ENCODE measurements at places on chromosomes 7 and 10.

GRCh38 chr7:150441524-150441923 lies 8.9 kb upstream of the GIMAP8 start:
- no peak for DNase-seq

- no peak for DNase-seq
Observed at GRCh38 chr10:30637881-30638467, 8.4 kb upstream of the LYZL2 start.

GRCh38 chr10:21503542-21503941 lies 21.9 kb downstream of the SKIDA1 start:
- no peak for DNase-seq

DNA sequence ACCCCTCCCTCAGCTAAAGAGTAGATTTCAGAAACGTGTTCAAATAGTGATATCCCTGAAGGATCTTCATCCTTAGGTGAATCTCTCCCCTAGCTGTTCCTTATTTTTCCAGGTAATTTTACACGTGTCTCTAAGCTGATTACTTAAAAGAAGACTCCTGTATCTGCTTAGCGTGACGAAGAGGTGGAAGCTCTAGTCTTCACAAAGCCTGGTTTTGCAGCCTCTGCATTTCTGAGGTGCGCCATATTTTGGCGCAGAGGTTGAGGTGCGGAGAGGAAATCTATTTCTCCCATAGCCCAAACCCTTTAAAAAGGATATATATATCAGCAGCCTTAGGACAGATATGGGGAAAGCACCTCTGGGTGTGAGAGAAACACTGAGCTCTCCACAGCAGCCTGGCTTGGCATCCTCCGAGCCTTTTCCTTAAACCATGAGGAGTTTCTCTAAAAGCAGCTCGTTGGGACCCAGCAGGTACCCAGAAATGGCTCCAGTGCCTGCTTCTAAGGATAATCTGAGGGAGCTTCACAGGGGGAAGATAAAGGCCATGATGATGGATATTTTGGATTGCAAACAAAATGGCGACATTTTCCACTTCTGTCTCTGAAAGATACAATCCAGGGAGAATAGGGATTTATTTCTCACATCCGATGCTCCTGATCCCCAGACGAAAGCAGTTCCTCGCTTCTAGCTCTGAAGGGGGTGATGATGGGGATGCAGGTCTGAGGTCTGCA lies 3.0 kb upstream of the HOXA2 start:
- DNase-seq = no peak

DNA sequence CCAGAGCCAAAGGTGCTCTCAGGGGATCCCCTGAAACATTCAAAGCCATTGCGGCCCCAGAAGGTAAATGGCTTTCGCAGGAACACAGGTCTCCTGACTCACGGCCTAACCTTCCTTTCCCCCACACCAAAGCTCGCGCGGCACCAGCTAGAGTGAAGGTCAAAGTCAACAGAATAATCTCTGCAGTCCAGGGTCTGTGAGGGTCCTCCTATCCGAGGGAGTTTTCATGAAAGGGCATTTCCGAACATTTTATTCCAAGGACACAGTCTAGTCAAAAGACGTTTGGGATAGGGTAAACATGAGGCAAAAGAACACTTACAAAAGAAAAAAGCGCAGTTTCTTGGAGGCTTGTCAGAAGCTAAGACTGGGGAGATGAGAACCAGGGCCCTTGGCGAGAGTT lies 559 bp upstream of the STEAP2 start:
- DNase-seq = peak; percentile 42

GRCh38 chr7:516606-517456 lies 2.8 kb downstream of the PDGFA start:
- DNase-seq = no peak

GRCh38 chr7:127946847-127947246 lies 84.4 kb downstream of the LRRC4 start:
- DNase-seq = no peak

- no peak for DNase-seq
Observed at GRCh38 chr10:69846293-69846921, 44.7 kb downstream of the COL13A1 start.

GRCh38 chr7:47394751-47395252 lies 187.1 kb downstream of the TNS3 start:
- no peak for DNase-seq

- no peak for DNase-seq
Observed at GRCh38 chr10:74835963-74836362, 9.6 kb downstream of the KAT6B start.

- DNase-seq = no peak
Observed at GRCh38 chr7:105837765-105838626, 38.4 kb downstream of the ATXN7L1 start.

- DNase-seq = no peak
Observed at GRCh38 chr7:43700646-43701499, 28.4 kb downstream of the COA1 start.

DNA sequence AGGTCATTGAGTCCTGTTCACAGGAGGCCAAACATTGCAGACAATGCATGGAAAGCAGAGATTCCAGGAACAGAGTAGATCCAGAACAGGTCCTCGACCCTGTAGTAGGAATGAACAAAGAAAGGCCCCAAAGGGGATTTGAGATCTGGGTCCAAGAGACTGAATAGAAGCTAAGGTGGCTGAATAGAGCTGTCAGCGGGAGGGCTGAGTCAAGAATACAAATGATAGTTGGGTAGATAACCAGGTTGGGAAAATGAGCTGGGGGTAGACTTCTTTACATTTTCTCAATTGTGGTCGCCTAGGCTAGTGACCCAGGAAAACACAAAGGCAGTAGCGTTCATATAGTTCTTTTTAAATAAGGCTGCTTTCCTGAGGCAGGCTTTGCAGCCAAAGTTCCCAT lies 103.4 kb upstream of the ELMO1 start:
- DNase-seq = no peak

DNA sequence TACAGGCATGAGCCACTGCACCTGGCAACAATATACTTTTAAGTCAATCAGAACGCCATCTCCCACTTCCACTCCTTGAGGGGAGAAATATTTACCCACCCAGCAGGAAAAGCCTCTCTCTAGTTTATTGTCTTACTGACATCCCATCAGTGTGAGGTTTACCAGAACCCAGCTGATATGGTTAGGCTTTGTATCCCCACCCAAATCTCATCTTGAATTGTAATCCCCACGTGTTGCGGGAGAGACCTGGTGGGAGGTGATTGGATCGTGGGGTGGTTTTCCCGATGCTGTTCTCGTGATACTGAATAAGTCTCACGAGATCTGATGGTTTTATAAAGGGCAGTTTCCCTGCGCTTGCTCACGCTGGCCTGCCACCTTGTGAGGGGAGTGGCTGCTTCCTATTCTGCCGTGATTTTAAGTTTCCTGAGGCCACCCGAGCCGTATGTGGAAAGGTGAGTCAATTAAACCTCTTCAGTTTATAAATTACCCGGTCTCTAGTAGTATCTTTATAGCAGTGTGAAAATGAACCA lies 37.5 kb upstream of the TPK1 start:
- DNase-seq = no peak

- DNase-seq = no peak
Observed at GRCh38 chr7:66283003-66283920, 78.1 kb downstream of the TPST1 start.

GRCh38 chr7:53675835-53676234 lies 640.4 kb downstream of the POM121L12 start:
- DNase-seq = no peak

DNA sequence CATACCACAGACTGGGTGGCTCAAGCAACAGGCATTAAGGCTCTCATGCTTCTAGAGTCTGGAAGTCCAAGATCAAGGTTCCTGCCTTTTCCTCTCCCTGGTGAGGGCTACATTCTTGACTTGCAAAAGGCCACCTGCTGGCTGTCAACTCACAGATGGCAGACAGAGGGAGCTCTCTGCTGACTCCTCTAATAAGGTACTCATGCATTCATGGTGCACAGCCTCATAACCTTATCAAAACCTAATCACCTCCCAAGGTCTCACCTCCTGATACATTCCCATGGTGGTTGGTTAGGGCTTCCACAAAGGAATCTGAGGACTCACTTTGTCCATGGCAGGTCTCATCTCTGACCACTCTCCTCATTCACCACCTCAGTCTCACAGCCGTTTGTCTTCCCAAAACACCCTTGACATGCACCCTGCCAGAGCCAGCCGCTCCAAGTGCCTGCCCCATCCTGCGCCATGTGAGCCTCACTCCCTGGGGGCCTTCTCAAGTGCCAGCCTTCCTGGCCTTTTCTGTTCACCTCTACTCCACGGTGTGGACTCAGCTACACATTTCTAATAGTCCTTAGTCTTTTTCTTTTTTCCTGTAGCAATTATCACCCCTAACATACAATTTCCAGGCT lies 400.3 kb upstream of the ADARB2 start:
- no peak for DNase-seq

GRCh38 chr7:12751764-12752163 lies 64.3 kb downstream of the ARL4A start:
- no peak for DNase-seq

GRCh38 chr10:11823122-11823988 lies at the start of gene PROSER2:
Gene PROSER2 (plus strand): TSS chr10:11823356. CDS start chr10:11852078, 28,722 bp downstream.
- DNase-seq = peak; percentile 23

GRCh38 chr7:98305951-98306535 lies 24.6 kb downstream of the BRI3 start:
- no peak for DNase-seq

- DNase-seq = no peak
Observed at GRCh38 chr10:110667620-110668343, 23.6 kb downstream of the RBM20 start.

DNA sequence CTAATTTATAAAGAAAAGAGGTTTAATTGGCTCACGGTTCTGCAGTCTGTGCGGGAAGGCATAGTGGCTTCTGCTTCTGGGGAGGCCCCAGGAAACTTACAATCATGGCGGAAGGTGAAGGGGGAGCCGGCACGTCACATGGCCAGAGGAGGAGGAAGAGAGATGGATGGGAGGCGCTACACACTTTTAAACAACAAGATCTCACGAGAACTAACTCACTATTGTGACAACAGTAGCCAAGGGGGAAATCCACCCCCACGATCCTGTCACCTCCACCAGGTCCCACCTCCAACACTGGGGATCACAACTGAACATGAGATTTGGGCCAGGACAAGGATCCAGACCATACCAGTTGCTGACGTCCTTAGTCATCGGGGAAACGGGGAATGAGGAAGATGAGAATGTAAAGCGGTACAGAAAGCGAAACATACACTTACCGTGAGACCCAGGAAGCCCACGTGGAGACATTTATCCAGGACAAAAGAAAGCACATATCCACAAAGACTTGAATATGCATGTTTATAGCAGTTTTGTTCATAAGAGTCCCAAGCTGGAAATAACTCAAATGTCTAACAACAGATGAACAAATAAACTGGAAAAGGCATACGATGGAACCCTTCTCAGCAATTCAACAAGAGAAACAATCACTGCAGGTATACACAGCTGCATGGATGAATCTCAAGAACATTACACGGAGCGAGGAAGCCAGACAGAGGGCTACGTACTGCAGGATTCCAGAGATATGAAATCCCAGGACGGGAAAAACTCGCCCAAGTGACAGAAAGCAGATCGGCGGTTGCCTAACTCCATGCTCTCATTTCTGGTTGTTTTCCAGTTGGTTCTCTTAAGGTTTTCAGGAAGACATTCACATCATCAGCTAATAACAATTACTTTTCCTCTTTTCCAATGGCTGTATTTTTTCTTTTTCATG lies 26.2 kb upstream of the INPP5A start:
- no peak for DNase-seq

GRCh38 chr10:68046642-68047041 lies 28.4 kb downstream of the HERC4 start:
- no peak for DNase-seq

DNA sequence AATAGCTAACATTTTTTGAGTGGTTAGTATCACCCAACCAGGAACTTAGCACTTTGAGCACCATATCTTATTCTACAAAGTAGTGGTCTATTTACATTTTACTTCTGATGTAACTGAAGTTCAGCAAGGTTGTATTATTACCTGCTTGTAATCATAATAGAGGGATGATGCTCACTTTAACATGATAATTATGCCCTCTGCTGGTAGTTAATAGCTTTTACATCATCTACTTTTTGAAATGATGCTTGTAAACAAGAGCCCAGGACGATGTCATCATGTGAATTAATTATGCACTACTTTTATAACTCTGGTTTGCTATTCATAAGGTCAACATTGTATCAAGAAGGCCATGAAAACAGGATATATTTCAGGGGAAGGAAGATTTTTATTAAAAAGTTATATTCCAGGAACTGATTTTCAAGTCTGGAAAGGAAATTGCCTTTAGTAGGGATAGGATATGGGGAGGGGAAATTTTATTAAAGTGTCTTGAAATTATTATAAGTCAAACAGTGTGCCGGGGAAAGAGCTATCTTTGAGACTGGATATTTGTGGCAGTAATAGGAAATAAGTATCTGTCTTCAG lies 80.3 kb upstream of the SCIN start:
- peak; percentile 16 for DNase-seq

- no peak for DNase-seq
Observed at GRCh38 chr7:158945519-158945918, 89.2 kb downstream of the DYNC2I1 start.

DNA sequence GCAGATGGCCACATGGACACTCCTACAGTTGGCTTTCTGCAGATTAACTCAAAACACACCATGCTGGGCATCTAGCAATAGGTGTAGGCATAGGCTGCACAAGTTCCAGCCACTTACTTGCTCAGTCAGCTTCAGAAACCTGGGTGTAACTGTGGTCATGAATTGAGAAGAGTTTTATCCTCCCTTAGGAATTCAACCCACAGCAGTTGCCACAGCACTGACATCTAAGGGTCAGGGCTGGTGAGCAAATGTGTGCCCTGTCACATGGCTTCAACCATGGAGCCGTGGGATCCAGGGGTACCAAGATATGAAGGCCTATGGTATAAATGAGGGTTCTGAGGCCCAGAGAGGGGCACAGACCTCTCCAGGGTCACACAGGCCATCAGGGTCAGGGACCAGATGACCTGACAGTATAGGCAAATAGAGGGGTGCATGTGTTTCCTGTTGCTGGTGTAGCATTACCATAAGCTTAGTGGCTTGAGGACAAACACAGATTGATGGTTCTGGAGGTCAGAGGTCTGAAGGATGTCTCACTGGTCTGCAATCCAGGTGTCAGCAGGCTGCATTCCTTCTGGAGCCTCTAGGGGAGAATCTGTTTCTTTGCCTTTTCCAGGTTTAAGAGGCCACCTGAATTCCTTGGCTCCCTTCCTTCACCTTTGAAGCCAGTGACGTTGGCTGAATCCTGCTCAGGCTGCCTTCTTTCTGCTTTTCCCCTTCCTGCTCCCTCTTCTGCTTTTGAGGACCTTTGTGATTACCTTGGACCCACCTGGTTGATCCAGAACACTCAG lies 24.1 kb downstream of the MINDY4 start:
- DNase-seq = no peak

- DNase-seq = no peak
Observed at GRCh38 chr10:126263006-126263676, 125.1 kb downstream of the ADAM12 start.

DNA sequence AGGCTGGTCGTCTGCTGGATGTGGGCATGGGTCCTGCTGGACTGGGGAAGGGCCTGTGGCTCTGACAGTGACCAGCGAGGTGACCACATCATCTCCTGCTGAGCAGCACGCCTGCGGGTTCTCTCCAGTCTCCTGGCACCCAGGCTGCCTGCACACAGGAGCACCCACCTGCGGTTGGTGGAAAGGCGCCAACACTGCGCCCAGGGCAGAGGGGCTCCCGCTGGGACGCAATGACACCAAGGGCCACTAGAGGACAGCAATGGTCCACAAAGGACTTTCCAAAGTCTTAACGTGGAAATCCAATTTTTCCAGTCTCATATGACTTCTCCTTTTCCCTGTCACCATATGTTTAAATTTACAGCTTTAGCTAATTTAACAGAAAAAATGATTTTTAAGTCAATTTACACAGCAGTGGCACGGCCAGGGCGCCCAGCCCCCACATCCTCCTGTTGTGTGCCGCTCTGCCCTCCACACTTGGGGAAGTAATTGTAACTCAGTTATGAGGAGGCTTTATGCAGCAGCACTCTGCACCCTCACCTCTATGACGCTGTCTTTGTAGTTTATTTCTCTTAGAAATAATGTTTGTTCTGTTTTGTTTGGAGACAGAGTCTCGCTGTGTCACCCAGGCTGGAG lies 38.1 kb downstream of the CFAP46 start:
- peak; percentile 61 for DNase-seq
